ENCODE measurements at places on chromosomes 11 and 22.

- no peak for DNase-seq
These were observed 32.2 kb downstream of the SBF2 start for GRCh38 chr11:10261821-10262220.

GRCh38 chr22:35638410-35638809, 9.8 kb upstream of the APOL6 start:
- no peak for DNase-seq

DNA sequence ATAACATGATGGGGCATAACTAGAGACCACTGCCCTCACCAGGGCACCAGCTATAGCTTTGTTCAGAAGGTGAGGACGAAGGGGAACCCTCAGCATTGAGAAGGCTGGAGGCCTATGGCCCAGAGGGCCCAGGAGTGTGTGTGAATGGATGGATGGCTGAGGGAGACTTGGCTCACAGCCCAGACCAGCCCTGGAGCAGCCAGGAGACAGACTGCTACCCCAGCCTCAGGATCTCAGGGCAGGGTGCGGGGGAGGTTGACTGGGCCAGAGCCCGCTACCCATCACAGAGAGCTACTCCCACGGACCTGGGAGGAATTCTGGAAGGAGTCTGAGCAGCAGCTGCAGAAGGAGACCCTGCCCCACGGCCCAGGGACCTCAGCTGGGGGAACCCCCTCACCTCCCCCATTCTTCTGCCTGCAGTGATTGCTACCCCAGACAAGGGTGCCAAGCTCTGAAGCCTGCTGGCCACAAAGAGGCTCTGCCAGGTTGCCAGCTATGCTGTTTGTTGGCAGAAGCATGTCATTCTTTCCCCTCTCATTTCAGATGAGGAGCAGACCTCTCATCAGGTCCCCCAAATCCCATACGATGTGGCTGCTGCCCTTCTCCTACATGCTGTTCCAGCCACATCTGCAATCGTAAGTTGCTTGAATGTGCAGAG, 5.4 kb upstream of the CSDC2 start:
- DNase-seq = no peak

- DNase-seq = no peak
These were observed 1.6 kb upstream of the MSANTD2 start for GRCh38 chr11:124801636-124802312.

DNA sequence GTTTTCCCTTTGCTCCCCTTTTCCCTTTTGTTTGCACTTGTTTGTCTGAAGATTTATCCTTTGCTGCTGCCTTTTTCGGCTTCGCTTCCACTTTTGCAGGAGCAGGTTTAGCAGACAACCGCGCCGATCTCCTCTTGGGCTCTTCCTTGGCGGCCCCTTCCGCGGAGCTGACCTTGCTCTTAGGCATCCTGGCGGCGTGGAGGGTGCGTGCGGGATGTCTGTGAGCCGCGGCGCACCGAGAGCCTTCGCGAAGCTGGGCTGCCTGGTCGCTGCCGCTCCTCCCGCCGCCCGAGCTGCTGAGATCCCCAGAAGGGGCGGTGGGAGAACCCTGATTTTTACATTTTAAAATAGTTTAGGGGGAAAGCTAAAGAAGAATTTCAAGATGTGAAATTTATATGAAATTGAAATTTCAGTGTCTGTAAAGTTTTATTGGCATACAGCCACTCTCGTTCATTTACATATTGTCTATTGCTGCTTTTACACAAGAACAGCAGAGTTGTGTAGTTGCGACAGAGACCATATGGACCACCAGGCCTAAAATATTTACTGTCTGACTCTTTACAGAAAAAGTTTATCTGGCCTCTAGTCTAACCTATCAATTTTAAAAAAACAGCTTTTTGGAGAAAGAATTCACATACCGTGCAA, 105.2 kb upstream of the RRM1 start:
- no peak for DNase-seq

DNA sequence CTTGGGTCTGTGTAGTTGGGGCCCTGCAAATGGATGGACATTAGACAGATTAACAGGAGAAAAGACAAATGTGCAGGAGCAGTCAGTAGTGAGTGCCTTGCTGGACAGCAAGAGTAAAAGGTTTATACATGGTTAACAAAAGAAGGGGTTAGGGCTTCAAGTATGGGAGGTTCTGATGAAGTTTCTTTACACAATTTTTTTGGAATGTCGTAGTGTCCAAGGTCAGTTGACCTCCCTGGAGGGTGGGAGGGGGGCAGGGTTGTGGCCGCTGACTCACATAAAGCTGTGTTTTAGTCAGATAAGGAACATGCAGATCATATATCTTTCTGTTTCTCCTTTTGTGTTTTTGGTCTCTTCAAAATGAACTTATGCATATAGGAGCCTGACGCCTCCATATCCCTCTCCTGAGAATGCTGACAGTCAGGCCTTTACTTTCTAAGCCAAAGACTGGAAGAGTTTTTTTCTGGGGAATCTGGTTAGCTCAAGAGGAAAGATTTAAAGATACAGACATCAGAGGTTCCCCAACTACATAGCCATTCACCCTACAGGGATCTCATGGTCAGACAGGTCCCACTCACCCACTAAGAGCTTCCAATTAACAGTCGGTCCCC, 134.3 kb downstream of the NECTIN1 start:
- DNase-seq = no peak

GRCh38 chr11:94732617-94733281, 35.4 kb upstream of the AMOTL1 start:
- DNase-seq = peak; percentile 56

DNA sequence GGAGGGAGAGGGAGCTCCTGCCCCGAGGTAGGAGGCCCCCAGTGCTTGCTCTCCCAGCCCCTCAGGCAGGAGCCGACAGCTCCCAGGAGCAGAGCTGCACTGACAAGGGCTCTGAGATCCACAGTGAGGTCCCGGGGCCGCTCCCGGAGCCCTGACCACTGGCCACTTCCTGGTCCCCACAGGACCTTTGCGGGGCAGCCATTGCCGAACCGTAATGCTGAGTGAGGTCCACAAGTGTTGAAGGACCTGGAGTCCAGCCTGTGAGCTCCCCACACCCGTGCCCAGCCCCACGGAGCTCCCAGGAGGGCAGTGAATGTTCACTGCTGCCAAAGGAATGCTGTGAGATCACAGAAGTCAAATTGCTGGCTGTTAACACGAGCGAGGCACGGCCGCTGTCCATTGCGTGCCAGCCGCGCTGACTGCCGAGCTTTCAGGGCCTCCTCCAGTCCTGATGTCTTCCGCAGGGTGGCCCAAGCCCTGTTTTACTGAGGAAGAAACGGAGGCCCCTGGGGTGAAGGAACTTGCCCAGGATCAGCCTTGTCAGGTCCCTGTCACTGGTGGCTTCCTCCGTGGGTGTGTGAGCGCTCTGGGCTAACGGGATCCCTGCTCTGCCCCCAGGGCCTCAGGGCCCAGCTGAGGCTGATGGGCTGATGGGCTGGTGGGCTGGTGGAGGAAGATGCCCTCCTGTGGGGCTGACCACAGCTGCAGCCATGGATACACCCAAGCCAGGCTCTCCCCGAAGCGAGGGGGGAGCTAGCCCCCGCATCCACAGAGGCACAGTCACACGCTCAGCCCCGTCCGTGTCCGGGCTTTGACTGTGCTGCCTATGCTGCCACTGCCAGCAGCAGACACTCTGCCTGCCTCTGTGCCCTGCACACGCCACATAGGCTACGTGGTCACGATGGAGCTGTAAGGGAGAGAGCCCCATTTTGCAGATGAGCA, 70.8 kb downstream of the WNT7B start:
- no peak for DNase-seq

DNA sequence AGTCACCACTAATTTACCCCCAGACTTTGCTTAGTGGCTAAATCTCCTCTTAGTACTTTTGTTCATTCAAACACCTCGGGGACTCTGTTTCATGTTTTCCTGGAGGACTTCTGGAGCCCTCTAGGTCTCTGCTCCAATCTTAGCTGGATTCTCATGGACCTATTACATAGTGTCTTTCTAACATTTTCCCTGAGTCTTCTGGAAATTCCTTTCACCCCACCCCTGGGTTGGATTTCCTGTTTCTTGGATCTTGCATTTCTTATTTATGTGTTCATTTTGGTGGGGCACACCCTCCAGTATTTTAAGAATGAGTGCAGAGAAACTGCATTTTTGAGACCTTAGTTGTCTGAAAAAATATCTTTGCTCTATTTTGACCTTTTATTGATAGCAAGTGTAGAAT, 220.1 kb downstream of the BLID start:
- no peak for DNase-seq

DNA sequence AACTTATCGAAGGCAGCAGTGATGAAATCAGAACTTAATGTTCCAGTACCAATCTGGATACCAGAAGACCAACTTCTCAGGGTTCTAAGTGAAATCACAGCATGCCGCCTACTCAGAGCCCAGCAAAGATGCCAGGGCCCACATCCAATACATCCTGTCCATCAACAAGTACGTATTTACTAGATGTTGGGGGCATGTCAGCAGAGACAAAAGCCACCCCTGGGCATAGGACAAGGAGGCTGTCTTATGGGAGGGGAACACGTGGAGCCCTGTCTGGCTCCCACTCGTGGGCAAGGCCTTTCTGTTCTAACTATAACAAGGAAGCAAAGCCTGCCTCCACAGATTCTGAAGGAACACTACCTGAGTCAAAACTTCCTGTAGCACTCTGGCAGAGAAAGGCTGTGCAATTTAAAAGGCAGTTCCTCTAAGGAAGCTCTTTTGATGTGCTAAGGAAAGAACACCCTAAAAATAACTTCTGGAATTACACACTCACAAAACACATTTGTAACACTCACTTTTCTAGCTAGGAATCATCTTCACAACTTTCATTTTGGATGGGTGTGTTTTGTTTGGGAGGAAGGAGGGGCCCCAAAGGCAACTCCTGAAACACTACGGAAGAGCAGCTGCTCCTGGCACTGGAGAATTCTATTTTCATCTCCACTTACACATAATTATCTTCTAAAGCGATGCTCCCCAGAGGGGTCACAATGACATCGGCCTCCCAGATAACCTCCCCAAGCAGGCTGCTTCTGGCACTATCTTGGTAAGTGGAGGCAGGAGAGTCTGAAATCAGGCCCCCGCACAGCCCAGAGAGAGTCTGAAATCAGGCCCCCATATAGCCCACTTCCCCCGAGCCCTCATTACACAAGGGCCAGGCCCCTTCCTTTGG, 14.2 kb downstream of the SMCO4 start:
- DNase-seq = no peak

GRCh38 chr11:117824571-117825537, at the start of gene FXYD2:
FXYD2 (minus strand) TSS chr11:117824744; CDS start chr11:117824678, 66 bp downstream.
- no peak for DNase-seq

GRCh38 chr11:103637295-103637694, 399.1 kb upstream of the DDI1 start:
- no peak for DNase-seq

DNA sequence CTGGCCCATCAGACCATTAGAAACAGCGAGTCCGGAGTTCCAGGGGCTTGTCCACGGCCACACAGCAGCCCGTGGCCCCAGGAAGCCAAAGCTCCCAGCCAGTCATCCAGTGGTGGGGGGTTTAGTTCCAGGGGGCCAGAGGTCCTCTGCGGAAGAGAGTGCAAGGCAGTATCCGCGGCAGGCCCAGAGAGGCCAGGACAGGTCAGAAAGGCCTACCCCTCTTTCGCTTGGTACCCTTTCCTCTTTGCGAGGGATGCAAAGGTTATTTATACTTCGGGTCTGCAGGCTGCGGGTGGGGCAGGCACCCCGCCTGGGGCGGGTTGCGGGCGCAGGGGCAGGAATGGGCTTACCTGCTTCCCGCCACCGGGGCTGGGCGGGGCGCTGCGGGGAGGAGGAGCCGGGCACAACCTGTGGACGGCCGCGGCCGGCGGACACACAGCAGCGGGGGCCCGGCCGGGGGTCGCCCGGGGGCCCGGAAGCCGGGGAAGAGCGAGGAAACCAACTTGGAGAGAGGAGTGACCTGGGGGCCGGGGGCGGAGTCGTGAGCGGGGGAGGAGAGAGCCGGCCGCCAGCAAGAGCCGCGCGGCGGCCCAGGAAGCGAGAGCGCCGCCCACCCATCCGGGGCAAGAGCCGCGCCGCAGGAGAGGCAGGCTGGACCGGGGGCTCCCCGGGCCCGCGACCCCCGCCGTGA, at the start of gene SH3BP1:
Gene SH3BP1, plus strand, starts transcription at position 600 of the 691 bp plus-strand sequence. CDS start 119 bp downstream, outside the sequence.
- peak; percentile 5 for DNase-seq

DNA sequence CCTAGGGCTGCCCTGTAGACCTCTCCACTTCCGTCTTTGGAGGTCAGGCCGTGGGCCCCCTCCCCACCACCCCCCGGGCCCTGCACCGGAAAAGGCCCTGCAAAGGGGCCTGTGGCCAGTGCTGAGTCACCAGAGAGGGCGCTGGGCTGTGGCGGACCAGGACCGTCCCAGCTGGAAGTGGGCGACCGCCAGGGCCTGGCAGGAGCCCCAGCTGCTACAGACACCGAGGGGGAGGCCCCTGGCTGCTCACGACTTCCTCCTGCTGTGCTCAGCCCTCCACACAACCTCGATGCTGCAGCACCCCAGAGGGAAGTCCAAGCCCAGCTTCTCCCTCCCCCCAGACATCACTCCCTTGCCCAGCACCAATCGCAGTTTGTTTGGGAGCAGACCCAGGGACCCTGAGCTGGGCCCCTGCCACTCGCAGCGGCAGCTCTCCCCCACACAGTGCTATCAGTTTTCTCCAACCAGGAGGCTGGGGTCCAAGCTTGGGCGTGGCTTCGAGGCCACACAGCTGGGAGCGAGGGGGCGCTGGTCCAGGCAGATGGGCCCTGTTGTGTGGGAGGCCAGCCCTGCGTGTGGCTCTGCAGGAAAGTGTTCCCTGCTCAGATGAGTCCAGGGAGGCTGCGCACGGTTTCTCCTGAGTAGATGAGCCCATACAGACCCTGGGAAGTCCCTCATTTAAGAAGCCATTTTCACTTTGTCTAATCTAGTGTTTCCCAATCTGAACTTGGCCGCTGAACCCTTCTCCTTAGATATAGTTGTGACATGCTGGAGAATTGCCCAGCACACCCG, 5.6 kb upstream of the SH3BP1 start:
- peak; percentile 20 for DNase-seq

DNA sequence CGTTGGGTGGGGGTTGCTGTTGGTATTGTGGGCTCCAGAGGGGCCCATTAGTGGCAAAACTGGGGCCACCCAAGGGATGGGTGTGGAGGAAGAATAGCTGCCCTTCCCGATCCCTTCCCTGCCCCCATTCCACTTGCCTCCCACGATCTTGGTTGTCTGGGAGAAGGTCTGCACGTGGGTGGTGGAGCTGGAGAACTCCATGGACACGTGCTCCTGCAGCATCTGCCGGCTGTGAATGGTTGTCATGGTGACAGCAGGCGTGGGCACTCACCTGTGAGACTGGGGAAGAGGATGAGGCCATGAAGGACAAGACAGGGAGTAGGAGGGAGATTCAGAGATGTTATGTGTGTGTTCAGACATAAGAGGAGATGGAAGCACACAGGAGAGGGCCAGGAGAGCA, 2.0 kb downstream of the IGSF22 start:
- DNase-seq = no peak

DNA sequence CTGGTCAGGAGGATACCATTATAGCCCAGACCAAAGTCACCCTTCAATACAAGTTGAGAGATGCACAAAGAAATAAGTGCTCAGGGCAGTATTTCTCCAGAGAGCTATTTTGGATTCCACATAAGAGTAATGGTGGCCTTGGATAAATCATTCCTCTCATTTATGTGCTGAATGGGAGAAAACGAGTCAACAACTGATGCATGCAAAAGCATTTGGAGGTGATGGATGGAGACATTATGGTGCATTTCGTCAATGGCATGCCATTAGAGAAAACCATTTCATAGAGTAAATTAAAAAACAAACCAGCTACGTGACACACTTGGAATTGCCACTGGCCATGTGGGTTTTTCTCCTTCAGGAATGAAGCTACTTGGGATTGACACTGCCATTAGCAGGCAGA, 81.2 kb downstream of the ARL14EP start:
- no peak for DNase-seq
